ENCODE measurements at places on chromosomes 6 and 20. TPM values are rescaled to one million over a fixed set of nuclear protein-coding genes. Genes with fewer than 3 reads are reported as not detected.

- DNase-seq = no peak
Observed at GRCh38 chr20:21213691-21214090, 87.8 kb downstream of the KIZ start.

GRCh38 chr6:142304241-142304640 is 2.4 kb downstream of the ADGRG6 start:
- DNase-seq = no peak

- no peak for DNase-seq
Observed at GRCh38 chr20:25158043-25158442, 37.5 kb upstream of the ENTPD6 start.

DNA sequence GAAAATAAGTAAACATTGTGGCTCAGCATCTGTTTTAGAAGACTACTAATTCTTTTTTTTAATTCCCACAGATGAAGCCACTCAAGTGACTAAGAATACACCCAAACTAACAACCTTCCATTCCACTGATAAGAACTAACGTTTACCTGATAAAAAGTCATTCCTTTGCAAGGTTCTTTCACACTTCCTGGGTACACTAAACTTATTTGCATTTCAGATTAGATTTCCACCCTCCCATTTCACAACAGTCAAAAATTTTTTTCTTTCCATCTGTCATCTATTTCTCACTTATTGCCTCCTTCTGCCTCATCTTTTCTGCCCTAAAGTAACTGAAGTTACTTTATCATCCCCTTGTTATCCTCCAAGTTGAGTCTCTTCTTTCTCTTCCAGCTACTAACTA is 20.3 kb downstream of the MBOAT1 start:
- DNase-seq = no peak

GRCh38 chr6:79436241-79436640 is 101.0 kb downstream of the LCA5 start:
- DNase-seq = no peak

GRCh38 chr6:106614166-106614565 is 15.1 kb downstream of the RTN4IP1 start:
- no peak for DNase-seq

GRCh38 chr20:32681175-32682084 is 7.7 kb upstream of the C20orf203 start:
- DNase-seq = peak; percentile 68

GRCh38 chr6:1705630-1706029 is 95.9 kb downstream of the FOXC1 start:
- no peak for DNase-seq

DNA sequence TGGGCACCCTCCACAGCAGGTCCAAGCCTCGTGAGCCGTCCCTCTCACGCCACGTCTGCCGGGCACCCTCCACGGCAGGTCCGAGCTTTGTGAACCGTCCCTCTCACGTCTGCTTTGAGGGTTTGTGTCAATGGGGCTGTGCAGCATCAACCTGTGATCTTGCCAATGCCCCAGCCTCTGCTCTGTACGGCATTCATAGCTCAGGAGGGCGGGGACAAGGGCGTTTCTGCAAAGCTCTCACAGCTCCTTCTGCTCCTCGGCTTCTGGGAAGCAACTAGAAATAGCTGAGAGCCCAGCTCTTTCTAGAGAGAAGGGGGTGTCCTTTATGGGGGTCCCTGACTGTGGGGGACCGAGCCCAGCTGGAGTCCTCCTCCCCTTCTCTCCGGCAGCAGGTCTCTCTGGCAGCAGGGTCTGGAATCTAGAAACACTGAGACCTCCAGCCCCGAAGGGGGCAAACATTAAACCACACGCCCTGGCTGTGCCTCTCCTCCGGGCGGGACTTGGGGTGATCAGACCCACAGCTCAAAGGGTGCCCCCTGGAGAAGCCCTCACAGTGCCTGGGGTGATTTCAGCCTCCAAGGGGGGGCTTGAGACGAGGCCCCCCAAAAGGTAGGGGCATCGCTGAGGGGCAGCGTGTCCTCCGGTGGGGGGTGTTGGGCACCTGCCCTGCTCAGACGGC is 41.2 kb upstream of the CHRNA4 start:
- DNase-seq = no peak

- DNase-seq = no peak
Observed at GRCh38 chr6:158086054-158086503, 82.0 kb downstream of the SERAC1 start.

- DNase-seq = no peak
Observed at GRCh38 chr6:148565930-148566663, 180.7 kb upstream of the UST start.

GRCh38 chr6:30614044-30614842 is 2.8 kb downstream of the PPP1R10 start:
- no peak for DNase-seq

DNA sequence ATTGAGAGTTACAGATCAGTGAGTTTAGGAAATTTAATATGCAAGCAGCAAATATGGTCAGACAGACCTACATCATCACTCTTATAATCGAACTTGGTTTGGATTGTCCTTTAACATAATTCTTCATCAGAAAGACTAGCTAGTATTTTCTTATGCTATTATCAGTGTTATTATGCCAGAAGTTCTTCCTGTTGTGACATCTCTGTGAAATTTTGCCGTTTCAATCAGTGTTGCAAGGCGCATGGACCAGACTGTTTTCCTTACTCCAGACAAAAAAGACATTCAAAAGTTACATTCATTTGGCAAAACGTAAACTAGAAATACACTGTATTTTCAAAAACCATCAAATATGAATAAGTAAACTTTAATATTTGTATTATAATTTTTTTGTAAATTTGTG is 5.7 kb upstream of the TENT5A start:
- DNase-seq = no peak

GRCh38 chr6:162157167-162157870 is 570.2 kb downstream of the PRKN start:
- no peak for DNase-seq

DNA sequence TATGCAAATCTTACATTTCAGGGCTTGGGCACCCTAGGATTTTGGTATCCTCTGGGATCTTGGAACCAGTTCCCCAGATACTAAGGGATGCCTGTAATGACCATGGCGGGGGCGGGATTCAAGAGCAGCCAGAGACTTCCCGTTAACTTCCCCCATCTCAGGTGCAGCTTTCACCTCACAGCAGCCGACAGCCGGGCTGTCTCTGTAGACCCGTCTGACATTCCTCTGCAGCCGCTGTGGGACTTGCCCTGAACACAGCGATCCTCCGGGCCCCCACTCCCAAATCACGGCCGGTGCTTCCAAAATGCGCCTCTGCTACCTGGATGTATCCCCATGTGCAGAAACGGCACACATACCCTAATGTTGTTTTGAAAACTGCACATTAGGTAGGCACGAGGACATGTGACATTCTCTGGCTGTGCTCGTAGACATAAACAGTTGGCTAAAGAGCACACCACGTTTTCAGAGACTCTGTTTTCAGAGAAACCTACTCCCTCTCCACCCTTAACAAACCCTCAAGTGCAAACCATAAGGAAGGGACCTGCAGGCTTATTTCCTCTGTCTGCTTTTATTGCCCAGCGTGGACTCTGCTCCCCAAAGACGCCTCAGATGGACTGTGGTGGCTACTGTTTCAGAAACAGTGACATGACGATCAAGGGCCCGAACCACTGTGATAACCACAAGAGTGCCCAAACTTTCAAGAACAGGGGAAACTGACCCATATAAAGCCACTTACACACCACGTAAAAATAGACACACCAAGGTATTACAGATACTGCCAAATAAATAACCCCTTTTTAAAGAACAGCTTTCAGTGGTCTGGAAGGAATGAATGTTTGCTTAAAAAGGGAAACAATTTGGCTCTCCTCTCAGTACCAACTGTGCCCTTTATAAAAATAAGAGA is 72.9 kb upstream of the FOXC1 start:
- DNase-seq = no peak

GRCh38 chr6:10763006-10763405 is 15.4 kb downstream of the TMEM14B start:
- no peak for DNase-seq

GRCh38 chr6:73614802-73615201 is 39.0 kb downstream of the SLC17A5 start:
- no peak for DNase-seq

GRCh38 chr20:17177341-17177740 is 49.5 kb upstream of the PCSK2 start:
- DNase-seq = no peak

GRCh38 chr6:135382182-135382628 is 115.3 kb downstream of the AHI1 start:
- no peak for DNase-seq

- DNase-seq = no peak
Observed at GRCh38 chr6:33824461-33825154, 20.8 kb upstream of the MLN start.

GRCh38 chr6:157645201-157645795 is 177.7 kb upstream of the SNX9 start:
- no peak for DNase-seq

DNA sequence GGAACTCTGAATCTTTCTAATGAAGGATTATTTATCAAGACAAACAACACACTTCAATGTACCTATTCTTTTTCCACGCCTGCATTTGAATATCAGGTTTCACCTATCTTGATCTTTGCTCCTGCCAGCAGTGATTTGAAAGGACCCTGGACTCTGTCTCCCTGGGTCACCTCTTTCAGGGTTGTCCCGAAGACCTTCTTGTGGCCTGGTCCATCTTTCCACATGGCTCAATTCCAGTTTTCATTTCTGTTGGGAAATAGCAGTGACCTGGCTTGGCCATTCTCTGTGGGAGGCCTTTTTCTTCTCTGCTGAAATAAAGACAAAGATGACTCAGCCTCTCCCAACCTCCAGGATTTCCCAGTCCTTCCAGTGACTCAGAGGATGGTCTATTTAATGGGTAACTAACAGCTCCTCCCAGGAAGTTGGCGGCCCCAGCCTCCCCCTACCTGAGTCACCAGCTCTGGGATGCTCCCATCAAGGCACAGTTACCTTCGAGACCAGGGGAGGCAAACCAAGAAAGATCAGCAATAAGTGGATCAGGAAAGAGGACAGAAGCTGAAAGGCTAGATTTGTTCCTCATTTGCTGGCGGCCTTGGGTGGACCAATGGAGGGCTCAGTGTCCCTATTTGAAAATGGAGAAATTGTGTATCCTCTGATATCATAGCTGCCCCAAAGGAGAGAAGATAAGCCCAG is 120.2 kb upstream of the RNF24 start:
- no peak for DNase-seq

GRCh38 chr6:160419488-160419887 is 71.3 kb downstream of the SLC22A3 start:
- DNase-seq = no peak

DNA sequence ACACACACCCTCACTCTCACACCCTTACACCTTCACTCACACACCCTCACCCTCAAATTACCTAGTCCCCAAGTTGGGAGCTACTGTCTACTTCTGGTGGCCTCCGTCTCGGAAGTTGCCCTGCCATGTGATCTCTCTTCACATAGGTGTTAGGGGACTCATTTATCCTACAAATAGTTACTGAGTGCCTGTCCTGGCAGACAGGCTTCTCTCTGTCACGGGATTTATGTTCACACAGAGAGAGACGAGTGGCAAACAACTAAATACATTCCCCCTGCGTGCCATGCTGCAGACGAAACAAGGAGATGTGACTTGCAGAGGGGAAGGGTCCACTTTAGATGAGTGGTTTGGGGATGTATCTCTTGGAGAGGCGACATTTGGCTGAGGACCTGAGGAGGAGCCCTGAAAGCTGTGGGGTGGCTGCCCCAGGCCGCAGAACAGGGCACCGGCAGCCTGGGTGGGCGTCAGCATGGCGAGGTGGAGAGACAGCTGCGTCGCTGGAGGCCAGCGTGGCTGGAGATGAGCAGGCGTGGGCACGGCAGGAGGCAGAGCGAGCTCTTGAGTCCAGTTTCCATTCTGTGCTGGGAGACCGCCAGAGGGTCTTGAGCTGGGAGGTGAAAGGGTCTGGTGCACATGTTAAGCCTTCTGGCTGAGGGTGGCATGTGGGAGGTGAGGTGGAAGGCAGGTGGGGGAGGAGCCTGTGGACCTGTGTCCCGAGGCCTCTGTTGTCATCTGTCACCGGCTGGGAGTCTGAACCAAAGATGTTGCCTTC is 17.2 kb downstream of the DYNLT1 start:
- DNase-seq = no peak

DNA sequence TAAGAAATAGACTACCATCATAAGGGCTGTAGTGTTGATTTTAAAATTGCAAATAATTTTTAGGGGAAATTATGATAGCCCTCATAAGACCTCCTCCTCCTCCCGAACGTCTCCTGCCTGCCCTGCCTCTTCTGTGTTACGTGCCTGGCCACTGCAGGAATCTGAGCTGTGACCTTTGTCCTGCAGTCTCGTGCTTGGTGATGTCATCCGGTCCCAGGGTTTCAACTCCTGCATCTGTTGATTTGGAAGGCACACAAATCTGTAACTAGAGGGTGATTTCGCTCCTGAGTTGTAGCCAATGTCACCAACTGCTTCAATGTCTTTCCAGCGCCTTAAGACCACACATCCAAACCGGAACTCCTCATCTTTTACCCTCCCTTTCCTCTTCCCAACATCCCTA is 163.2 kb downstream of the AIG1 start:
- DNase-seq = no peak

The CCN6 gene
- not detected for total RNA-seq

The SERINC1 gene
- 26.0 TPM for total RNA-seq

The EPB41L1 gene
- 1.4 TPM for total RNA-seq

The KCNS1 gene
- total RNA-seq = not detected

The ARMC12 gene
- 4.4 TPM for total RNA-seq

The EPHA7 gene
- not detected for total RNA-seq

The DNAH8 gene
- not detected for total RNA-seq

The TFAP2B gene
- total RNA-seq = not detected

The BAG2 gene
- total RNA-seq = 8.0 TPM

The LINC00237 gene
- total RNA-seq = not detected

The PFDN4 gene
- total RNA-seq = 29.7 TPM

The KCNK5 gene
- total RNA-seq = not detected

The NOTCH4 gene
- total RNA-seq = 2.1 TPM

The AVP gene
- not detected for total RNA-seq

The PNPLA1 gene
- total RNA-seq = not detected

The TCP11 gene
- total RNA-seq = not detected

The PRR18 gene
- 0.13 TPM for total RNA-seq
